ENCODE measurements at places on chromosomes 16 and 17.

- DNase-seq, result no peak
Measured at GRCh38 chr16:80294172-80294571, 246.6 kb upstream of the DYNLRB2 start.

DNA sequence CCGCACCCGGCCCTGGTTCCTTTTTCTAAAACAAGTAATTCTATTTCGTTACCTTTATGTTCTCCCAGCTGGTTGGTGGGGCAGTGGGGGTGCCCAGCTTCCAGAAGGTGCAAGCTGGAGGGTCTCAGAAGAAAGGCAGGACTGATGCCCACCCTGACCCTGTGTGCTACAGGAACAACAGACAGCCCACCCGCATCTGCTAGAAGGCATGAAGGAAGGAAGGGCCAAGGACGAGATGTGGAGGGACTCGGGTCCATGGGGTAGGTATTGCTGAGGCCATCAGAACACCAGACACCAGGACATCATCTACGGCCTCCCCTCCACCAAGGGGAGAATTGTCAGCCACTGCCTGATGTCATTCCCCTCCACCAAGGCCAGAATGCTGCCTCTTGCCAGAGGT lies 6.4 kb upstream of the CYTH1 start:
- no peak for DNase-seq

GRCh38 chr17:44766409-44767038 lies 7.7 kb downstream of the ADAM11 start:
- no peak for DNase-seq

- DNase-seq, result no peak
Measured at GRCh38 chr16:81864646-81865382, 85.7 kb downstream of the PLCG2 start.

DNA sequence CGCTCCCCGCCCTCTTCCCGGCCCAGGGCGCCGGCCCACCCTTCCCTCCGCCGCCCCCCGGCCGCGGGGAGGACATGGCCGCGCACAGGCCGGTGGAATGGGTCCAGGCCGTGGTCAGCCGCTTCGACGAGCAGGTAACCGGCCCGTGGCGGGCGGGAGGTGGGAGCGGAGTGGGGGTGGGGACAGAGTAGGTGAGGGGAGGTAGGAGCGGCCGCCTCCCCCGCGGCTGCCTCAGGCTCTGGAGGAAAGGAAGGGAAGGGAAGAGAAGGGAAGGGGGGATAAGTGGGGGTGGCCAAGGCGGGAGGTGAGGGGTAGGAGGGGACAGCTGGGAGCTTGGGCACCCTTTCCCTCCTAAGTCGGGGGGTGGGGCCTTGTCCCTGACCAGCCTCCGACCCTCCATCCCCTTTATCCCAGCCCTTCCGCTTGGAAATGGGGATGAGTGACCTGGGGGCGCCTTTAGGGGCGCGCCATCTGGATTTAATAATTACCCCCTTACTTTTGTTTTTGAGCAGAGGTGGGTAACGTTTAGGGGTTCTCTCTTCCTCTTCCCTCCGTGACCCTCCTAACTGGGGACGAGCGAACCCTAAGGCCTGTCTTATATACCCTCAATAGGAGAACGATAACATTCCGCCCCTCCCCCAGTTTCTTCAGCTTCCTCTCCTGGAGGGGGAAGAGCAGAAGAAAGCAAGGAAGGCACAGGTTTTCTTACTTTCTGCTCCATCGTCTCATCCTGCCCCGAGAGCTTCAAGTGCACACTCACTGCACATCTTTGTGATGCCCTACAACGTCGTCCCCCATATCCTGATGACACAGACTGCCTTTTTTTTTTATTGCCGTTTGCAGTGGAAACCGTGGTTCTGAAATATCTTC lies 694 bp downstream of the NF1 start:
- DNase-seq, result peak; percentile 36

GRCh38 chr17:18257982-18258355 lies 569 bp downstream of the FLII start:
- peak; percentile 68 for DNase-seq

DNA sequence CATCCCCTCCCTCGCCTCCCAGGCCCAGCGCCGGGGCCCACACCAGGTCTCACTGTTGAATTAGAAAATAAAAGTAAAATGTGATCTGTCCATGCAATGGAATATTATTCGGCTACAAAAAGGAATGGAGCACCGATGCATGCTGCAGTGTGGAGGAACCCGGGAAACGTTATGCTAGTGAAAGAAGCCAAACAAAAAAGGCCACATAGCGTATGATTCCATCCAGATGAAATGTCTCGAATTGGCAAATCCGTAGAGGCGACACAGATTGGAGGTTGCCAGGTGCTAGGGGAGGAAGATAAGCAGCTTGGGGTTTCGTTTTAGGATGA lies 972 bp upstream of the ADCY9 start:
- DNase-seq, result no peak

- DNase-seq, result peak; percentile 45
Measured at GRCh38 chr17:64146418-64147109, 16.6 kb upstream of the ERN1 start.

- no peak for DNase-seq
Measured at GRCh38 chr16:4136229-4136813, 20.1 kb upstream of the ADCY9 start.

DNA sequence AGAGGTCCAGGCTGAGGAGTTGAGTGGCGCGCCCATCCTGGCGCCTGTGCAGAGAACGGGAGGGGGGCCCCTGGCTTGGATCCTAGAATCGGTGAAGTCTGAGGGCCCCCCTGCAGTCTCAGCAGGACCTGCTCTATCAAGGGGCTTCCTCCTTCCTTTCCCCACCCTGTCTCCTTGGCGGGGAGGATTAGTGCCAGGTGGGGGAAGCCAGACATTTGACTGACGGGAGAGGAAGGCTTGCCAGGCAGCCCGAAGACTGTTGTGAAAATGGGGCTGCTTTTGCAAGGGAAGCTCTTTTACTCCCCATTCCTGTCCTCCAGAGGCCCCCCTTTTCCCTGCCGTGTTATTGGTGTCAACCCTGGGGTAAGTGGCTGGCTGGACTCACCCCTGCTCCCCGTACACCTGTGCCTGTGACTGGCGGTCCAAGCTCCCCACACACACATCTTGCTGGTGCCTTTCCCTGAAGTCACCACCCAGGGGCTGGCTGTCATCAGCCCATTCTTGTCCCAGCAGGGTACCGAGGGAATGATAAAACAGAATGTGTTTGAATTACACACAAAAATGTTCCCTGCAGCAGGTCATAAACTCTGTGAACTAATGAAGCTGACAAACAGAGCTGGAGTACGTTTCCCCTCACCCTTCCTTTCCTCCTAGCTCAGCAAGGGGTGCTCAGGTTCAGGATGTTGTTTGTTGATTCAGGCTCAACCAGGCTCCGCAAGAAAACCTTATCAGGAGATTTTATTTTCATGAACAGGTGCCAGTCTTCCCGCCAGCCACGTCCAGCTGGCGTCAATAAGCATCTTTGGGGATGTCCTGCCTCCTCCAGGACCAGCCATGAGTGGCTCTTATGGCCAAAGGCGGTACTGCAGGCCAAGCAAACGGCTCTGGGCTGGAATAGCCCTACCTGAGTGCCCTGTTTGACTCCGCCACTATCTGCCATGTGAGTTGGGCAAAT lies 4.4 kb upstream of the ARMC7 start:
- DNase-seq, result no peak

GRCh38 chr17:83155128-83156121 lies 76.0 kb downstream of the METRNL start:
- DNase-seq, result peak; percentile 19

DNA sequence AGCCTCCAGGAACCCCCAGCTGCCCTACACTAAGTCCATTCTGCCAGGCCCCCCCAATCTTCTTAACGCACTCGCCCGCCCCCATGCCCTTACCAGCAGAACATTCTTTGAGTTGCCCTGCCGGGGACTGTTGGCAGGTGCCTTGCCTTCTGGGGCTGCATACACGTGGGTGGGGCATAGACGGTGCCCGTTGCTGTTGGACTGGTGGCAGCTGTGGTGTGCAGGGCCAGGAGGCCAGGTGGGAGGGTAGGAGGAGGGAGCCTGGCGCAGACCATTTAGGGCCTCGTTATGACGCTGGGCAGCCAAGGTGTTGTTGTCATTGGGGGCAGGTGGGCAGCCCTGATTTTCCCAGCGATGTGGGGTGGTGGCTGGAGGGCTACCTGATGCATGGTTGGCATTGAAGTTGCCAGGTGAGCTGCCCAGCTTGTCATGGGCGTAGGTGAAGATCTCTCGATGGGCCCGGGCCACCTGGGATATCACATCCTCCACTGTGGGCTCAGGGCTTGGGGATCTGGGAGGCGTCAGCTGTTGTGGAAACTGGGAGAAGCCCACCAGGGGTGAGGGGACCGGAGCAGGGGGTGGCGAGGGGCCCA lies 4.9 kb downstream of the NR1D1 start:
- DNase-seq, result no peak

- DNase-seq, result no peak
Measured at GRCh38 chr16:74742051-74742481, 32.6 kb downstream of the FA2H start.

DNA sequence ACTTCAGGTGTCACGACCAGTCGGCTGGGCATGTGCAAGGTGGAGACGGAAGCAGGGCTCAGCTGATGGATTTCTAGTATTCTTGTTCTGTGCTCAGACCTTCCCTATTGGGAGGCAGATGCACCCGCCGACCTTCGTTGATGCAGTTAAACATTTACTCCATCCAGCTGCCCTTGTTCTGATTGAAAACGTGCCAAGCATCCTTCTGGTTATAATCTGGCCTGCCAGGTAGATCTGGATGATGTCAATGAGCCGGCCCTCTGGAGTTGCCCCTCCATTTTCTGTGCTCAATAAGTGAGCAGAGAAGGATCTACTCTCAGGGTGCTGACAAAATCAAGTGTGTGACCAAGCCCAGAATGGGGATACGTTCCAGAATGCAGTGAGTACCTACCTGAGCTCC lies 38.3 kb downstream of the CCDC182 start:
- no peak for DNase-seq

DNA sequence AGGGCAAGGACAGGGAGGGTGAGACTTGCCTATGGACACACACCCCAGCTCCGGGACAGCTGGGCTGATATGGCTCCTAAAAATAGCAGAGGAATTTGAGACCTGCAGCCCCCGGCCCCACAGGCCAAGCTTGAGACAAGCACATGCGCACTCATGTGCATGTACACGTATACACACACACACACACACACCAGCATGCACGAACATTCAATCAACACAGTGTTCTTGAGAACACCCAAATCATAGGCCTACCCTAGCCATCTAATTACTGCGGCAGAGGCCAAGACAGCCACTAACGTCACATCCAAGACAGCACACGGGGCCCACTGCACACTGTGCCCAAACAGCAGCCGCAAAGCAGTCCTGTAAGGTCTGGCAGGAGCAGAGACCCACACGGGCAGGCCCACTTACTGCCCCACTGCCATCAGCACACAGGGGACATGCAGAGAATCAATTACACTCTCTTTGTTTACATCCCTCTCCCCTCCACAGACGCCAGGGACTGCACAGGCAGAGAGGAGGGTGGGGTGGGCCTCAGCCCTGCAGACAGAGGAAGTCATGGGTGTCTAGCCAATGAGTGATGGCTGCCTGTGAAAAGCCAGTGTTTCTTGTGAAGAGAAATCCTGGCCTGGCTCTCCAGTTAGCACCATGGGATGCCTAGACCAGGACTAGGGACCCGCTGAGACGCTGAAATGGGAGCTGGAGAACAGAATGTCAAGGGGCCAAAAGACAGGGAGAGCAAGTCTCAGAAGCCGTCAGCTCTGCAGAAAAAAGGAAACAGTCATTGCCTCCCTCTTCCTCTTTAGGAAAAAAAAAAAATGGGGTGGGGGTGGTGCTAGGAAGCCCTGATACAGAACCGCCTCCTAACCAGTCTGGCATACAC lies 39.3 kb downstream of the MYO18A start:
- peak; percentile 48 for DNase-seq

- DNase-seq, result peak; percentile 37
Measured at GRCh38 chr16:50313596-50314478, 47.5 kb downstream of the ADCY7 start.

DNA sequence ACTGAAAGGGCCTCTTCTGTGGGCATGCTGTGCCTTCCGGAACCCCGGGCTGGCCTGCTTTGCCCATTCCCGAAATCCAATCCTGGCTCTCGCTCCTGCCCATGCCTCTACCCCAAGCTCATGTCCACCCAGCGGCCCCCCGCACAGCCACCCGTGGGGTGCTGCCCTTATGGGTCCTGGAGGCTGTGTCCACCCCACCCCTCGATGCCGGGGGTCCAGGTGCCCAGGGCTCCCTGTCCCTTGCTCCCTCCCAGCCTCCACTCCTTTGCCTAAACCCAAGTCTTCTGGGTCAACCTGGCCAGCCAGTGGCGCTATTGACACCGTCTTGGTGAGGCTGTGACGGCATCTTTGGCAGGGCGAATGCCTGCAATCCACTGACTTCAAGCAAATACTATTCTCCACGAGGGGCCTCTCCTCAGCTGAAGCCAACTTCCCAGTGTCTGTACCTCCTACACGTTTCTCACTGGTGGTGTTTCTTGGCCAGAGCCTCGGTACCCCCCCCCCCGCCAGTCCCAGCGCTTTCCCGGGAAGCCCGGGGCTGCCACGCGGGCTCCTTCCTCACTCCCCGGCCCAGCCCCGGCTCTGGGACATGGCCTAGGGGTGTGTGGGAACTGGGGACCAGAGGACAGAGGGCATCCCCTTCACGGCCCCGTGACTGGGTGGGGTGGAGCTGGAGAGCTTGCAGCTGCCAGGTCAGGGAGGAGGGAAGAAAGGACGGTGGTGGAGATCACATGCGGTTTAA lies 12.2 kb upstream of the DUS1L start:
- DNase-seq, result no peak

DNA sequence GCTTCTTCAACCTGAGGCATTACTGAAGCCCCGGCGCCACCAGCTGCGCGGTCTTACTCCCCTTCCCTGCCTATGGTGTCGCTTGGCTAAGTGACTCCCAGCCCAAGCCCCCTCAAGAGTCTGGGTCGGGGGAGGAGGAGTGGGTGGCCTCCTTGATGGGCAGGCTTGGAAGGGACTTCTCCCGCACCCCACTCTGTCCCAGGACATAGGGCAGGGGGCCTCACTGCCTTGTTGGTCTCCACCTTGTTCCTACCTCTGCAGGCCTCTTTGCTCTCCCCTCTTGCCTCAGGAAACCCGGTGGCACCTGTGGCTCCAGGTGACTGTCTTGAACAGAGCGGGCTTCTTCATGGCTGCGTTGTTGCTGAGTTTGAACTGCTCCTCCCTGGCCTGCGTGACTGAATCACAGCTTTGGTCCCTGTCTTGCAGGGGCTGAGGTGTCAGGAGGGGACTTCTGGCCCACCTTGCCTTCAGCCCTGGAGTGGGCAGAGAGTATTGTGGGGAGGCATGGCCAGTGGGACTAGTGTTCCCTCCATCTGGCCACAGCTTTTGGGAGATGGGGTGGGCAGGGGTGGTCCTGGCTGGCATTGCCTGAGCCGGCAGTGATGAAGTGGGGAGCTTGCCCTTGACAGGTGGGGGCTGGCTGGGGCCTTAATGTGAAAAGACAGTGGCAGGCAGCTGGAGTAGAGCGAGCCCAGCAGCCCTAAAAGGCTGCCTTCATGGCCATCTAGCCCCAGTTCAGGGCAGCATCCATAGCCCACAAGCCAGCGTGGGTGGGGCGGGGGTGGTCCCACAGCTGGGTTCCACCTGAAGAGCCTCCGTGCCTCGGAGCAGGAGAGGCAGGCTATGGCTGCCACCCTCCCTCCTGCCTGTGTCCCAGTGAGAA lies 7.3 kb downstream of the CBX2 start:
- DNase-seq, result no peak

DNA sequence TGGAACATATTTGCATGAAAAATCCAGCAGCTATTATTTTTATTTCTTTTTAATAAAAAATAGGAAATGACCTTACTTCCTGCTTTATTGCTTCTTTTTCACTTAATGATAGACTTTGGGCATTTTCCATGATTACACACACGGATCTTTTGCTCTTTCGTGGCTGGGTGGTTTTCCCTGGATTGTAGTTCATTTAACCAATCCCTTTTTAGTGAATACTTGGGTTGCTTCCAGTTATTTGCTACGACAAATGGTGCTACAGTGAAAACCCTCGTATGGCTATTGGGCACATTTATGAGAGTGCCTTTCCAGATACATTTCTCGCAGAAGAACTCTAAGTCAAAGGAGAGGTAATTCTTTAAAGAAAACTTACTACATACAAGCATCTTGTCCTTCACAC lies 38.6 kb downstream of the FOXL1 start:
- DNase-seq, result no peak
